CD4-positive, alpha-beta T cell treated with Interleukin-15 for 4 hours (primary cell): ENCODE measurements at places on chromosomes 2 and 18.
A peak's percentile ranks its signal among the peaks of the same experiment; 100 is the strongest.

DNA sequence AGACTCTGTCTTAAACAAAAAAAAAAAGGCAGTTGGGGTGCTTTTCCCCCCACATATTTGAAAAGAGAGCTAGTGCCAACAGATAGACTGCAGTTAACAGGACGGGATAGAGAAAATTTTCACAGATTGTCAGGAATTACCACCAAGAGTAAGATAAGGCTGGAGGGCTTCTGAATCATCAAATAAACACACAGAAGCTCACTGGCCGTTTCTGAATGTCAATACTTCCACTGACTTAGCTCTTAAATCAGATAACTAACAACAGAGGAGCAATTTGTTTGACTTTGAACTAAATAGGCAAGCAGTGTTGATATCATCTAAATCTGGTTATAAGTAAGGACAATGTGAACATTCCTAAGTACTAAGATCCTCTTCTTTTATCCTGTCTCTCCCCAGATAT is 34.7 kb downstream of the PIEZO2 start:
- no peak for DNase-seq

DNA sequence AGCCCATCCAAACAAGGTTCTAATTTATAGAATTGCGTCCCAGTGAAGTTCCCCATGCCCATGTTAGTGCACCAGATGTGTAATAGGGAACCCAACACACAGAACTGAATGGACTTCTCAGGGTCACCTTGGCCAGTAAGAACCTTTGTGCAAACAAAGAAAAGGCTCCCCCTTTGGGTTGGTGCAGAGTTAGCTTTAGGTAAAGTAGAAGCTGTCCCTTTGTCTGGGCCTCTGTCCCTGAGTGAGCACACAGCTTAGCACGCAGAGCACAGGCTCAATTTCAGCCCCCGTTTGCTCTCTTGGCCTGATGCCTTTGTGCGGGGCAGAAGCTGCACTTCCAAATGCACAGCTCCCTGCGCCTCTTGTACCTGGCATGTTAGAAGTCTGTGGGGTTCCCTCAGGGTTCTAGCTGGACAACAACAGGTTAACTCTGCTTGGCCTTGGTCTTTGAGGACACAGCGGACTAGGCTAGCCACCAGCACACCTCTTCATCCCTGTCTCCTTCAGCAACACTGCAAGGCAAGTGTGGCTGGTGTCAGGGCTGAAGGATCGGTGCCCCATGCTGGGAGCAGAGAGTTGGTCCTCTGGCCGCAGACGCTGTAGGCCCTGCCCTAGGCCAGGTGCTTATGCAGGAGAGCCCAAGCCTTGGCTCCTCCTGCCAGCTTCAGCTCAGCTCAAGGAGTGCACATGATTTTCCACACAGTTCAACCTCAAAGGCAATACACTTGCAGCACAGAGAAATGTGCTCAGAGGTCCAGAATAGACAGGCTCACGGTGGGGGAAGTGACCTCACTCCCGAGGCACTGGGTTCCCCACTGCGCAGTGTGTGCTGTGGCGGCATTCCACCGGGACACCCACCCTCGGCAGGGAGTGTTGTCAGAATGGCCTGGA is 73.3 kb upstream of the FOSL2 start:
- DNase-seq = no peak

DNA sequence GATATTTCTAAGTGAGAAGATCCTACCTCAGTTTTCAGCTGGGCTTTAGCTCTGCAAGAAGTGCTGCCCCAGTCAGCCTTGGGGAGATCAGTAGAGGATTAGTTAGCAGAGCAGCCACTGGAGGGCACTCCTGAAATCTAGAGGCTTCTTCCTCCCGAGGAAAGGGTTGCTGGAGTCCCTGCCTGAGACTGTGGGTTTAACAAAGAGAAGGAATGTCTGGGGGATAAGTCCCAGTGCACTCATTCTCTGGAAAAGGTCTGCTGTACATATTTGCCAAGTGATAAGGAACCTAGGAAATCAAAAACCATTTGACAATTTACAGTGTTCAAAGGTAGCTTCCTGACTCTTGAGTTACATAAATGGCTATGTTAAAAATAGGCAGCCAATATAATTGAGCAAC is 207.2 kb downstream of the SLC8A1 start:
- no peak for DNase-seq

DNA sequence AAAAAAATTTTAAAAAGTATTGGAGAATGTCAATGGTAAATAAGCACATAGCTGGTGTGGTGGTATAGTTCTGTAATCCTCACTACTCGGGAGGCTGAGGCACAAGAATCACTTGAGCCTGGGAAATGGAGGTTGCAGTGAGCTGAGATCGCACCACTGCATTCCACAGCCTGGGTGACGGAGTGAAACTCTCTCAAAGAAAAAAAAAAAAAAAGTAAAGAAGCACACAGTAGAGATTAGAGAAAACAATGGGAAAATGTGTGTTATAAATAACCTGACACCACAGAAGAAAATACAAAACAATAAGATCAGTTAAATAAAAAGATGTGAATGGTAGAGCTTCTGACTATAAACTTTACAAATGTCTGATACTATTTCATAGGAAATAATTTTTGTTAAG is 163.7 kb upstream of the WDSUB1 start:
- no peak for DNase-seq

DNA sequence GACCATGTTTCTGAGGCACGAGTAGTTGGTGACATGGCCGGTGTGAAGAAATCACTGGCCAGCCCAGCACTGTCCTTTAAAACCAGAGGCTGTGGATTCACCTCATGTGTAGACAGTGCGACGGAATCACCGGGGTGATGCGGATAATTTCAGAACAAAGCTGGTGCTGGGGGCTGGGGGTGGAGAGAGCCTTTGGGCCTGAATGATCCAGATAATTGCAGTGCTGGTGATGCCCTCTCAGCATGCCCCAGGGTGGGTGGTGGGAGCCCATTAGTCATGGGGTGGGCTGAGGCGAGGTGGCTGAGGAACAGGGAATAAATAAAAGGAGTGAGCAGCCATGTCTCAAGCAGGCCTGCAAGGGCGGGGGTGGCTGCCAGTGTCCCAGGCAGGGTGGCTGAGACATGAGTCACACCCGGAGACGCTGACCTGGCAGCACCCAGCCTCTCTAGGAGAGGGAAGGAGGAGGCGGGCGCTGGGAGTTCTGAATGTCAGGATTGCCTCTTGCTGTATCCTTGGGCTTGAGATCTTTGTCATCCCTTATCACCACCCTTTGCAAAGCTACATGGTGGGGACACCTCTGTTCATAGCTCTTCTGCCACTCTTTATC is 151.1 kb upstream of the MSH6 start:
- no peak for DNase-seq

DNA sequence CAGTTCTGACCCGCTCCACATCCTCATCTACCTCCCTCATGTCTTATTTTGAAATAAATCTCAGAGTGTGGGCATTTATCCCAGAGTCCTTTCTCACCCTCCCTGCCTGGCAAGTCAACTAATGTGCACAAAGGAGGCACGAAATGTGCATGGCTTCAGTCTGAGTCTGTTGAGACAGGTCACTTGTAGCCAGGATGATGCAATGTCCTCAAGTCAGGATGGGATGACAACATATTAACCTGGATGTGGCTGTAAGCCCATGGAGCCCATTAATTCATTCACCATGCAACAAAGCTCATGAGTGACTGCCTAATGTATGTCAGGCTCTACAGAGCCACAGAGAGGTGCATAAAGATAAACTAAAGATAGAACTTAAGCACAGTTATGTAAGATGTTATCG is 34.5 kb downstream of the KCNG3 start:
- DNase-seq = no peak

DNA sequence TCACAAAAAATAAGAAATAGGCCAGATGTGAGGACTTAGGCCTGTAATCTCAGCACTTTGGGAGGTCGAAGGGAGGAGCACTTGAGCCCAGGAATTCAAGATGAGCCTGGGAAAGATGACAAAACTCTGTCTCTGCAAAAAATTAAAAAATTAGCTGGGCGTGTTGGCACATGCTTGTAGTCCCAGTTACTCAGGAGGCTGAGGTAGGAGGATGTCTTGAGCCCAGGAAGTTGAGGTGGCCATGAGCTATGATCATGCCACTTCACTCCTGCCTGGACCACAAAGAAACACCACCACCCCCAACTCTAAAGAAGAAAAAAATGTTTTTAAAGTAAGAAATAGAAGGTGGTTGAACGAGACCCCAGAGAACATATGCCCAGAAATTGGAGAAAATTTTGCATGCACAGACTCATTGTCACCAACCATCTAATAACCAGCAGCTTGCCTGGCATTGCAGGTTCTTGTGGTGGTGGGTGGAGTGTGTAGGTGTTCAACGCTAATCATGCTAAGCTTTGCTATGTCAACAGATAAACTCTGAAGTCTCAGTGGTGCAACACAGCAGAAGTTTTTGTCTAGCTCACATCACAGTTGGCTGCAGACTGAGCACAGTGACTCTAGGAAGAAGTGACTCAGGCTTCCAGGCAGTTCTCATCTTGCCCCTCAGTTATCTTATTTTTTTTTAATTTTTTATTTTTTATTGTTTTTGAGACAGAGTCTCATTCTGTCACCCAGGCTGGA is 18.6 kb downstream of the ARL4C start:
- DNase-seq = peak; percentile 76

- DNase-seq = no peak
Measured at GRCh38 chr2:42558827-42559226, 9.6 kb upstream of the MTA3 start.

DNA sequence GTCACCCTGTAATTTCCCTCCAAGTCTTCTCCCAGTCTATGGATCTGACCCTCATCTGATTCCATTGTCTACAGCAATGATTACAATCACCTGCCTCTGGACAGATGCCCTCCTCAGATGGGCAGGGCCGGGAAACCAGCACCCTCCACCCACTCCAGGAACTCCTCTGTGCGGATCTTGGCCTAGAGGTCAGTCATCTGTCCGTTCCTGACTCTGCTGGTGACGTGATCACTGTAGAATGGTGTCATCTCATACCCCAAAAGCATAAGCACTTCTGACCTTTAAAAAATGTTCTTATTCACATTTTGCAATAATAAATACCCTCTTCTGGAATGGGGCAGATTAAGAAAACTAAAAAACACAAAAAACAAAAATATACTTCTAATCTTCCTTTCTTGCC is 29.5 kb upstream of the BZW1 start:
- DNase-seq = no peak
